WTC11 (cell line): ENCODE measurements at places on chromosomes 4 and X. TPM values are rescaled to one million over a fixed set of nuclear protein-coding genes. Genes with fewer than 3 reads are reported as not detected.

The CT45A3 gene
- not detected in 3 replicates for total RNA-seq

The VCX3A gene
- 0.25 to 0.76 TPM (median 0.55 TPM) in 3 replicates for total RNA-seq

The IL2RG gene
- 0.37 to 1.2 TPM (median 0.94 TPM) in 3 replicates for total RNA-seq

The PLS3 gene
- total RNA-seq: 82.2 to 96.7 TPM (median 83.8 TPM) in 3 replicates

The ESX1 gene
- not detected in 3 replicates for total RNA-seq

The TKTL1 gene
- 0.46 to 0.53 TPM in 2 of 3 replicates, not detected in the other for total RNA-seq

The TLR3 gene
- 1.4 to 1.8 TPM (median 1.5 TPM) in 3 replicates for total RNA-seq

The SUPT20HL1 gene
- not detected in 3 replicates for total RNA-seq

The SPACA5 gene
- total RNA-seq: not detected in 3 replicates

- no peak overlapping the region for H3K4me3 ChIP-seq
- H3K36me3 ChIP-seq: no peaks in the 10 kb centered on the region
- no peak for DNase-seq
- no peak overlapping the region for H3K27ac ChIP-seq
- H3K27me3 ChIP-seq: no peaks in the 10 kb centered on the region
- peaks cover 4% of the 10 kb centered on the region; the same call in 1 of the 2 replicates for H3K4me1 ChIP-seq
These were observed 183.4 kb downstream of the KIT start for GRCh38 chr4:54840992-54841768.

- no peaks in the 10 kb centered on the region for H3K4me1 ChIP-seq
- no peak for DNase-seq
- H3K36me3 ChIP-seq: peaks cover 22% of the 10 kb centered on the region
- H3K27me3 ChIP-seq: no peaks in the 10 kb centered on the region
- no peak overlapping the region for H3K27ac ChIP-seq
These were observed 45.8 kb upstream of the MSANTD1 start for GRCh38 chr4:3202836-3203820.

DNA sequence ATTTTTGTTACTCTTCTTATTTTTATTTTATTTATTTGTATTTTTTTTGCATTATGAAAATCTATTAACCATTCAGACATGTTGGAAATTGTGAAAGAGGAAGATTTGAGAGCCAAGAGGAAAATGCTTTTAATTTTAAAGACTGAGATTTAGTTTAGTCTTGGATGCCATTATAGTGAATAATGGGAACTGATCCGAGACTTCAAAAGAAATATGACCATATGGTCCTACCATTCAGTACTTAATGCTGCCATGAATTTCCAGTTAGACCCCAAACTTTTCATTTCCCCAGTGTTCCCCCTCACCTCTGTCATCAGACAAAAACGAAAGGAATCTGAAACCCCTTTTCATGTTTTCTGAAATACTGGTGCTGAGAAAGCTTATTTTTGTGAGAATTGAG is 95.5 kb downstream of the TENM3 start:
- H3K27ac ChIP-seq: no peak overlapping the region
- no peak overlapping the region for H3K4me3 ChIP-seq
- no peak for DNase-seq
- no peaks in the 10 kb centered on the region for H3K27me3 ChIP-seq
- H3K36me3 ChIP-seq: peaks cover 11% of the 10 kb centered on the region; the same call in 1 of the 2 replicates

DNA sequence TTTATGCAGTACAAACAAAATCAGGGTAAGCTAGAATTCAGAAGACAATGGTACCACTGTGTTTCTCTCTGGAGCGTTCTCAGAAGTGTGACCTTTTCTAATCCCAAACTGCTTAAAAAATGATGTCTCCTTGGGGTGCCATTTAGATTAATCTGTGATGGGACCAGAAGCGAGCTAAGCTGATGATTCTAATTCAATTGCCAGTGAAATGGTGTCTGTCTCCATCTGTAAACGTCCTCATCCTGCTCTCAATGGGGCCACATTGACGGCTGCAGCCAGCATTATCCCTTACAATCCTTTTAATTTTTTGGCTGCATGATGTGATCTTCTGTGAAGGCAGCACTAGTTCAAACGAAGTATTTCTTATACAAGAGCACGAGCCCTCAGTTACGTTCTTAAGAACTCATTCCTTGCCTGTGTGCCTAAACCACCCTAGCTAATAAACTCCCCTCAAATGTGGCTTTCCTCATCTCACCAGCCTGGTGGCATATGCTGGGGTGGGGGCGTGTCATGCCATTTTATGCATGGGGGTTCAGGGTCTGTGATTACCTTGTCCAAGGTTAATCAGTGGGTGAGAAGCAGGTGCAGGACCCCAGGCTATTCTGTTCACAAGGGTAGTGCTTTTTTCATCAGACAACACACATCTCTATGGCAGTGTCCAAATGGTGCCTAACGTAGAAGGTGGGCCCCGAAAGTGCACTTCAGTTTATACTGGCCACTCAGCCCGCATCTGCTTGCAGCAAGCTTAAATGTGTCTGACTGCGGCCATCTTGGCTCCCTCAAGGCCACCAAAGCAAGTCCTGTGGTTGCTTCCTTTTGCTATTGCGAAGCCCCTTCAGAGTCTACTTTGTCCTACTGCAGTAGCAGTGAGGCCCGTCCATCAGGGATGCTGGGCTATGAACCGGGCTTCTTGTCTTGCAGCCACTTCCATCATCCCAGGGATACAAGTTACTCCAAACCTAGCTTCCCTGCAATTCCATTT is 45.7 kb upstream of the SLC2A9 start:
- no peak overlapping the region for H3K27ac ChIP-seq
- no peak for DNase-seq
- H3K4me1 ChIP-seq: peaks cover 14% of the 10 kb centered on the region
- no peaks in the 10 kb centered on the region for H3K27me3 ChIP-seq
- H3K4me3 ChIP-seq: no peak overlapping the region

GRCh38 chr4:76564123-76564915 is 129.3 kb downstream of the SHROOM3 start:
- peaks cover 45% of the 10 kb centered on the region for H3K4me1 ChIP-seq
- no peak overlapping the region for H3K27ac ChIP-seq
- H3K27me3 ChIP-seq: no peaks in the 10 kb centered on the region; the same call in 1 of the 2 replicates
- no peaks in the 10 kb centered on the region for H3K36me3 ChIP-seq

GRCh38 chrX:10015723-10016518 is 48.8 kb downstream of the CLDN34 start:
- peaks cover 4% of the 10 kb centered on the region for H3K27me3 ChIP-seq
- H3K4me1 ChIP-seq: peaks cover 50% of the 10 kb centered on the region
- no peaks in the 10 kb centered on the region for H3K36me3 ChIP-seq
- H3K4me3 ChIP-seq: peak overlapping the region; percentile 74

- H3K27me3 ChIP-seq: no peaks in the 10 kb centered on the region
- H3K36me3 ChIP-seq: no peaks in the 10 kb centered on the region
- H3K4me1 ChIP-seq: peaks cover 10% of the 10 kb centered on the region
- no peak overlapping the region for H3K4me3 ChIP-seq
- H3K27ac ChIP-seq: no peak overlapping the region
These were observed 11.3 kb downstream of the RASSF6 start for GRCh38 chr4:73608689-73609594.

DNA sequence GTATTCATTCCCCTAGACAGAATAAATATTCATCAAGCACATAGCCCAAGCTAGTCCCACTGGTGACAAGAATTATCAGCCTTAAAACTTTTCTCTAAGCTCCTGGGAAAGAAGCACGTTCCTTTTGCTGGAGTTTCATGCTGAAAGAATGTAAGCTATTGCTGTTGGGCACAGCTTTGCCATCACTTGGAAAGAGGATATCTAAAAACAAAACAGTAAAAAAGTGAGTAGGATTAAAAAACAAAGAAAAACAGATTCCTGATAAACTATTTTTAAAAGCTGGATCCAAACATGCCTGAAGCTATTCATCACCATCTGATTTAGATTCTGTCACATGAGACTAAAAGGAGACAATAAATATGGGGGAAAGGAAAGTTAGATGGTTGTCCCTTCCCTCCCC is 176.8 kb downstream of the SCFD2 start:
- no peaks in the 10 kb centered on the region for H3K27me3 ChIP-seq
- H3K27ac ChIP-seq: no peak overlapping the region
- H3K4me1 ChIP-seq: no peaks in the 10 kb centered on the region
- DNase-seq: no peak
- H3K36me3 ChIP-seq: no peaks in the 10 kb centered on the region

DNA sequence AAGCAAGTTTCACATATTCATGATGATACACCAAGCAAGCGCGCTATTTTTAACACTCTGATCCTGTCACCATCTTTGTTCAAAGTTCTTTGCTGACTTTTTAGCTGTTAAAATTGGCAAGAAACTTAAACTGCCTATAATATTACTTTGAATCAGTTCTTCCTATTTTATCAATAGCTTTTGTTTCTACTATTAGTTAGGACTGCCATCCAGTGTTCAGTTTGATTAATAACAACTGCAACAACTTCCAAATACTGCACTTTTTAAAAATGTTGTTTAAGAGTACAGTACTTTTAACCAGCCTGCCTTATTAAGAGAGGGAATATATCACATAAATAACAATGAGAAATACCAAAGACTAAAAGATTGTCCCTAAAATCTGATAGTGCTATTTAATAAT is 614.3 kb downstream of the FAM133A start:
- no peak for DNase-seq
- peaks cover 30% of the 10 kb centered on the region for H3K36me3 ChIP-seq
- no peak overlapping the region for H3K27ac ChIP-seq
- H3K4me1 ChIP-seq: peaks cover 33% of the 10 kb centered on the region
- no peak overlapping the region for H3K4me3 ChIP-seq
- no peaks in the 10 kb centered on the region; the same call in 1 of the 2 replicates for H3K27me3 ChIP-seq

DNA sequence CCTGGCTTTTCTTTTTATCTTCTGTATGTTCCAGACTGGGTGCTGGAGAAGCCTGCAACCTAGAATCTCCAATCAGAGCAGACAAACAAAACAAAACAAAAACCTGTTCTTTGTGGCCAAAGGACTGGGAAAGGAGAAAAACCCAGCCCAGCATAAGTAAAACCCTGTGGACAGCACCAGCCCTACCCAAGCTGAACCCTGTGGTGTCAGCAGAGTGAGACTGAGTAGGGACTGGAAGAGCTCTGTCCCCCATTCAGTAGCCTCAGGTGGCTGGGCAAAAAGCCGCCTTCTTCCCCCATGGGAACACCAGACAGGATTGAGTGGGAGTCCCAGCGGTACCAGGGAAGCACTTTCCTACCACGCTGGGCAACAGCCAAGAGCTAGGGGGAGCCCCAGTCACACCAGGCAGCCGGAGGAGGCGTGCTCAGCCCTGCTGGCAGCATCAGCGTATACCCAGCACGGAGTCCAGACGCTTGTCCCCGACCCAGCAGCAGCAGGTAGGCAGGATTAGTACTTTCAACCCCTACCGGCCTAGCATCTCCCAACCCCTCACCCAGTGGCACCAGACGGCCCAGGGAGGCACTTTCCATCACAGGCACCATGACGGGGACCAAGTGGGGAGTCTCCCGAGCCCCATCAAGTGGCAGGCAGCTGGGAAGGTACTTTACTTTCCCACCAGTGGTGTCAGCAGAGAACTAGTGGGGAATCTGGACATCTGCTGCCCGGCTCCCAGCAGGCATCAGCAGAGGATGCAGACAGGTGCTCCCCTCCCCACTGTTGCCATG is 8.6 kb upstream of the JADE3 start:
- no peaks in the 10 kb centered on the region for H3K36me3 ChIP-seq
- H3K27ac ChIP-seq: no peak overlapping the region
- peak overlapping the region; percentile 61 for H3K4me3 ChIP-seq
- H3K4me1 ChIP-seq: peaks cover 5% of the 10 kb centered on the region; the same call in 1 of the 2 replicates
- peak; percentile 72 for DNase-seq

DNA sequence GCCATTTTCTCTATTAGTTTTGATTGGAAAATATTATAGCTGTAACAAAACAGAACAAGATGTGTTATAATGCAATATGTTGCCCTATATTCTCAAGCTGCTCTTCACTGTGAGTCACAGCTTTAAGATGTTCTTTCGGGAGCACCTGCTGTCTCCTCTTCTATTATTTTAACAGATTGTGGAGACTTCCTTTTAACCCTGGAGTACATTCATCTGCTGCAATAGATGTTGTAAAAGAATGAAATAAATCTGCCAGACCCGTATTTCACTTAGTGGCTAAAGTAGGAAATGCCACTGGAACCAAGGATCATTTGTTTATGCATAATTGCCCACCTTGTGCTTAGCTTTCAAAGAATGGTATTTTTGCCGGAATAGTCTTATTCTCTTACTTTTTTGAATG is 11.1 kb downstream of the LSM6 start:
- peaks cover 37% of the 10 kb centered on the region for H3K36me3 ChIP-seq
- peaks cover 5% of the 10 kb centered on the region; the same call in 1 of the 2 replicates for H3K4me1 ChIP-seq
- no peaks in the 10 kb centered on the region for H3K27me3 ChIP-seq

DNA sequence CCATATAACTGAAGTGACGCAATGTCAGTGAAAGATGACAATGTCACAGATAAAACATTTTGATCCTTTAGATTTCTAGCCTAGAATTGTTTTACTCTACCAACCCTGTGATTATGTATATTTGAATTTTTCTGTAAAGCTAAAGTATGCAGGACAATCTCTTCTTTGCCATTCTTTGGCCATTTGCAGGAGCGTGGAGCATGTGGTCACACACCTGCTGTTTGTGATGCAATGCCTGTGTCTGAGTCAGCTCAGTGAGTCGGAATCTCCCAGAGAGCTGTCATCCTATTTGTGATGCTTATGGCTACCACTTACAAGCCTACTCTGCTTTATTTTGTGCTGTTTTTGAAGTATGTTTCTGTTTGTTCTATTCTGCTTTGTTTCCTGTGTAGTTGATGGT is 214.5 kb downstream of the NAF1 start:
- 0 out of 2 replicates have a peak overlapping the region, but pooled peaks have one; percentile 47 for H3K27ac ChIP-seq
- H3K4me3 ChIP-seq: no peak overlapping the region
- H3K4me1 ChIP-seq: peaks cover 10% of the 10 kb centered on the region
- H3K27me3 ChIP-seq: no peaks in the 10 kb centered on the region

GRCh38 chrX:54182194-54182863 is 725 bp downstream of the FAM120C start:
- H3K4me3 ChIP-seq: peak overlapping the region; percentile 68
- peaks cover 40% of the 10 kb centered on the region for H3K4me1 ChIP-seq
- H3K27ac ChIP-seq: peak overlapping the region; percentile 28
- no peaks in the 10 kb centered on the region for H3K27me3 ChIP-seq
- DNase-seq: peak; percentile 25

DNA sequence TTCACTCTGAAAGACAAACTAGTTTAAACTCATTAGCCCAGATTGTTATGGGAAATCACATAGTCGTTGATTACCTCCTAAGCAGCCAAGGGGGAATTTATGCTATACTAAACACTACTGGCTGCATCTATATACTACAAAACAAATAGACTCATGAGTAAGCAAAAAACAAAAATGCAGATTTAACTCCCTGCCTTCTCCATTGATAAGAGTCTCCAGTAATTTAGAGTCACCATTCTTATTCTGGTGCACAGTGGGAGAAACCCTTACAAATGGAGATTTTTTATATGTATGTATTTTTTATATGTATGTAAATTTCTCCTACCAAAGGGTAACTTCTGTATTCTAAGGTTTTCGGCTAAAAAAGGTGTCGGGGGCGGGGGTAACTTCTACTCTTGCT is 126.6 kb downstream of the PLS3 start:
- peaks cover 52% of the 10 kb centered on the region for H3K4me1 ChIP-seq
- H3K27ac ChIP-seq: peak overlapping the region; percentile 97
- H3K4me3 ChIP-seq: no peak overlapping the region
- H3K36me3 ChIP-seq: no peaks in the 10 kb centered on the region

- H3K36me3 ChIP-seq: no peaks in the 10 kb centered on the region
- H3K27me3 ChIP-seq: peaks cover 52% of the 10 kb centered on the region
- no peak overlapping the region for H3K4me3 ChIP-seq
These were observed 224.1 kb upstream of the FGF16 start for GRCh38 chrX:77223046-77223445.
